A375 (cell line): ENCODE measurements at places on chromosomes 16 and 17. TPM values are rescaled to one million over a fixed set of nuclear protein-coding genes. Genes with fewer than 3 reads are reported as not detected.

Gene IRX6
- not detected in 2 replicates for total RNA-seq

Gene PTGES3L
- 0.30 and 0.69 TPM in 2 replicates for total RNA-seq

Gene ATP2A3
- 0.32 and 0.79 TPM in 2 replicates for total RNA-seq

Gene CDH3
- total RNA-seq = 1.2 and 2.0 TPM in 2 replicates

Gene MARVELD3
- not detected in 2 replicates for total RNA-seq

Gene DLX4
- total RNA-seq = 0.53 and 1.4 TPM in 2 replicates

Gene LPCAT2
- 33.8 and 39.1 TPM in 2 replicates for total RNA-seq

Gene CORO7
- total RNA-seq = 24.9 and 30.9 TPM in 2 replicates

Gene MAFG
- total RNA-seq = 23.1 and 24.7 TPM in 2 replicates

Gene TTYH2
- 1.2 and 1.5 TPM in 2 replicates for total RNA-seq

Gene TXNDC11
- total RNA-seq = 31.4 and 32.1 TPM in 2 replicates

Gene PLXDC1
- under 0.01 and 0.05 TPM in 2 replicates for total RNA-seq

Gene NME3
- 89.3 and 122 TPM in 2 replicates for total RNA-seq

Gene ACSM2A
- not detected in 2 replicates for total RNA-seq

Gene DHRS7C
- total RNA-seq = not detected in 2 replicates

Gene ABI3
- total RNA-seq = 0.27 TPM in 1 of 2 replicates, not detected in the other

Gene HBA1
- not detected in 2 replicates for total RNA-seq

Gene HAGHL
- total RNA-seq = 41.0 and 47.9 TPM in 2 replicates

Gene SHCBP1
- total RNA-seq = 26.5 and 35.2 TPM in 2 replicates

Gene TMEM238L
- total RNA-seq = not detected in 2 replicates

Gene MYCBPAP
- total RNA-seq = 1.7 and 2.0 TPM in 2 replicates

Gene OR1D2
- total RNA-seq = not detected in 2 replicates

Gene PERCC1
- total RNA-seq = not detected in 2 replicates

Gene PRSS53
- 3.6 and 6.6 TPM in 2 replicates for total RNA-seq

Gene CA7
- not detected in 2 replicates for total RNA-seq
